Suppressor macrophage treated with lipopolysaccharide for 1 hour (primary cell): ENCODE measurements at places on chromosomes 6 and 20.

GRCh38 chr6:101830501-101831031, 437.1 kb downstream of the GRIK2 start:
- DNase-seq = no peak

- no peak for DNase-seq
These were observed 887.7 kb upstream of the MAN1A1 start for GRCh38 chr6:120237221-120237620.

DNA sequence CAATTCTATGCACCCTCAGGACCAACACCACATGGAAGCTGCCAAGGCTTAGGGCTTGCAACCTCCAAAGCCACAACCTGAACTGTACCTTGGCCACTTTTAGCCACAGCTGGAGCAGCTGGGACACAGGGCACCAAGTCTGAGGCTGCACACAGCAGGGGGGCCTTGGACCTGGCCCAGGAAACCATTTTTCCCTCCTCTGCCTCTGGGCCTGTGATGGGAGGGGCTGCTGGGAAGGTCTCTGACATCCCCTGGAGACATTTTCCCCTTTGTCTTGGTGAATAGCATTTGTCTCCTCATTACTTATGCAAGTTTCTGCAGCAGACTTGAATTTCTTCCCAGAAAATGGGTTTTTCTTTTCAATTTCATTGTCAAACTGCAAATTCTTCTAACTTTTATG, 13.0 kb downstream of the TPBG start:
- DNase-seq = no peak

- no peak for DNase-seq
These were observed 361.5 kb upstream of the OPRM1 start for GRCh38 chr6:153677522-153677921.

GRCh38 chr20:4524307-4524706, 197.4 kb upstream of the PRND start:
- DNase-seq = no peak

DNA sequence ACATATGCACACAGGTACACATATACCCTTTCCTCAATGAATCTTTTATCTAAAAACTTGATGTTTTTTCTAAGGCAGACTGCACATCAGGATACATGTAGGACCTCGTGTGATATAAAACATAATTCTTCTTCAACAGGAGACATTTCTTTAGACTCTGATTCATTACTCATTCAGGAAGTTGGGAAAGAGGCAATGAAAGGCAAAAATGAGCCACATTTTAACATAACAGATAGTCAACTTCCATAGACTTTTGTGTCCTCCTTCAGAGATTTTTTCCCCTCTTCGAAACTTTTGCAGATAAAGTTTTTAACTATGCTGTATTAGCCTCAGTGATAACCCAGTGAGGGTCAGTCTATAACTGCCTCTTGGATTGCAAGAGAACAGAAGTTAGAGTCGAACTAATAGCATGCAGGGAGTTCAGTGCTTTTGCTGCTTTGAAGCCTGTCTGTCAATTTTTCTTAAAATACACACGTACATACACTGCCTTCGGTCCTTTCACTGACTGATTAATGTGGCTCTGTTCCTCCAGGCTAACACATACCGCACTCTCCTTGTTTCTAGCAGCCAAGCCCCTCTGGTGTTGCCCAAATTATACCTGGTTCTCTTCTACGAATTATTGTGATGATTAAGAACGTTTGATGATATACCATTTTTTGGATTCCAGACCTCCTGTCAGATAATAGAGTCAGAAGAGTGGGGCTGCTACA, 562.5 kb upstream of the MAP3K7 start:
- no peak for DNase-seq

DNA sequence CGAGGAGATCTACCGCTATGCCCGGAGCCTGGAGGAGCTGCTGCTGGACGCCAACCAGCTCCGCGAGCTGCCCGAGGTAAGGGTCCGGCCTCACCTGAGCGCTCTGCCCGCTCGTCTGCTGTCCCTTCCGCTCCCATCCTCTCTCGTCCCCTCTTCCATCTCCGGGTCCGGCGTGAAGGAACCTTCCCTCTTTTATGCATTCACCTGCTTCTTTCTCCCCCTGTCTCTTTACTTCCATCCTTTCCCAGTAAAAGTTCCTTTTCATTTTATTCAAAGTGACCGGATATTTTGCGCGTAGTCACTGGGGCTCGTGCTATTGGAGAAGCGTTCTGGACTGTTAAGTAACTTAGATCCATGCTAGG, 516 bp downstream of the LRRC1 start:
- DNase-seq = no peak

GRCh38 chr6:32522302-32523047, 7.6 kb downstream of the HLA-DRB5 start:
- DNase-seq = no peak

DNA sequence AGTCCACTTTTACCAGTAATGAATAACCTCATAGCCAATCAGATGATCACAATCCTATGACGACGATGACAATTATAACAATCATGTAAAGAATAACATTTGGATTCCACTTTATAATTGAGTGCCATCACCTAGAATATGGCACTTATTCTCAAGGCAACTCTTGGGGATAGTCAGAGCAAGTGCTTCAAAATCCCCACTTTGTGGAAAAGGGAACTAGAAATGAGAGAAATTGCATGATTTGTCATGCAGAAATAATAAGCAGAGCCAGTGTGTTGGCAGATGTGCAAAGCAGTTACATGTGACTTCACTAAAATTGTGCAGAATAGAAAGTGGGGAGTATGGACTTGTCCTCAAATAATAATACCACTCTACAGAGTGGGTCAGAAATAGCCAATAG, 41.3 kb downstream of the FRK start:
- peak; percentile 58 for DNase-seq

DNA sequence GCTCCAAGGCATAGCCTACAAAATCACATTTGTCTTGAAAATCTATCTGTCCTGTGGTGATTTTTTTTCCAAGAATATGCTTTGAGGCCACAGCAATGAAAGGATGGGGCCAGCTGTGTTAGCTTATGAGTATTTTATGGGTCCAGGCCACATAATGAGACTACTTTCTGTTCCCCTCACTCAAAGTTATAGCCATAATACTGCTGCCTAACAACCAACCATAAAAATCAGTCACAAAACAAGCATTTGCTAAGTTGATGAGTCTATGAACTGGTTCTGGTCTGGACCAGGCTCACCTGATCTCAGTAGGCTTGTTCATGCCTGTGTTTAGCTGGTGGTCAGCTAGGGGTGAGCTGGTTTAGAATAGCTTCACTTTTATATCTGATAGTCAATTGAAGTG, 192.5 kb upstream of the PLCB4 start:
- no peak for DNase-seq

DNA sequence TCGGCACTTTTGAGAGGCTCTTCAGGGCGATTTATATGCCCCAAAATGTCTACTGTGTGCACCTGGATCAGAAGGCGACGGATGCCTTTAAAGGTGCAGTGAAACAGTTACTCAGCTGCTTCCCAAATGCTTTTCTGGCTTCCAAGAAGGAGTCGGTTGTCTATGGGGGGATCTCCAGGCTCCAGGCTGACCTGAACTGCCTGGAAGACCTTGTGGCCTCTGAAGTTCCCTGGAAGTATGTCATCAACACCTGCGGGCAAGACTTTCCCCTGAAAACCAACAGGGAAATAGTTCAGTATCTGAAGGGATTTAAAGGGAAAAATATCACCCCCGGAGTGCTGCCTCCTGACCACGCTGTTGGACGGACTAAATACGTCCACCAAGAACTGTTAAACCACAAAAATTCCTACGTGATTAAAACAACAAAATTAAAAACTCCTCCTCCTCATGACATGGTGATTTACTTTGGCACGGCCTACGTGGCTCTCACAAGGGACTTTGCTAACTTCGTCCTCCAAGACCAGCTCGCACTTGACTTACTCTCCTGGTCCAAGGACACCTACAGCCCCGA, 8.2 kb downstream of the GCNT2 start:
- DNase-seq = peak; percentile 51

DNA sequence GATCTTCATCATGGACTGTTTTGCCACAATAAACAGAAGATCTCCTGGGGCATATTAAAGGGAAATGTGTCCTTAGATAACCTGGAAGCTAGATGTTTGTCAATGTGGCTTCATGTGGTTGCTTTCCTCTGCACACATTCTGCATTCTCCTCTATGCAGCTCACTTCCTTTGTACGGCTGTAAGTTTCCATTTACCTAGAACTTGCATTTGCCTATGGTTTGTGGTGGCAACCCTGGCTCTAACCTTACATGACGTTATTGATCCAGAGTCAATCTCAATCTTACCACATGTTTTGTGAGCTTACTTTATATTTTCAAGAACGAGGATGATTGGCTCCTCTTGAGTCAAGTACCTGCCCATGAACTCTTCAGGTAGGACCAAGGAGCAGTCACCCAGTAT, 863.1 kb downstream of the MAFB start:
- no peak for DNase-seq

DNA sequence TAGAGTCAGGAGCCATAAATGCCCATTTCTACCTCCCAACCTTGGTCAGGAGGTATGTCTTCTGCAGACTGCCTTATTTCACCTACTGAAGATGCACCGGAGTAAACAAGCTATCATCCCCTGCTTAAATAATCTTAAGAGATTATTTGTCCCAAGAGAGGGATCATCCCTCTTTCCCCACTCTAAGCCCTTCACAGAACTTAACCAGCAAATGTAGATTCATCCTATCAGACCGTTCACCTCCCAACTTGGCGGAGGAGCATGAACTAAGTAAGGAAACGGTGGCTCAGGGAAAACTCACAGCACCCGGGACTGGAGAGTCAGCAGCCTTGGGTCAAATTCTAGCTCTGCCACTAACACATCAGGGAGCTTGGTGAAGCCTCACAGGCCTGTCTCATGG, 115.3 kb downstream of the TRERF1 start:
- no peak for DNase-seq

DNA sequence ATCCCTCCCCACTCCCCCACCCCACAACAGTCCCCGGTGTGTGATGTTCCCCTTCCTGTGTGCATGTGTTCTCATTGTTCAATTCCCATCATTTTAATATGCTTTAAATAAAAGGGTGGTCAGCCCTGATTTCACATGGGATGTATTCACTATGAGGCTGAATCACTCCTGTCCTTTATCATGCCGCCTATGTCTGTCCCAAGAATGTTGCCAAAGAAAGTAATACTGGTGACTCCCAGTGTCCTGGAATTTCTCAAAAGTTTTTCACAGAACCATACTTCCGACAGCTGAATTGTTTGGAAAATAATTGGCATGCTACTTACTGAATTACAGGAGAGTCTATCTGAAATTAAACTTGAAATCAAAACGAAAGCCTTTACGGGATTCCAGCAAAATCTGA, 217.7 kb downstream of the HAO1 start:
- no peak for DNase-seq

- no peak for DNase-seq
These were observed 5.2 kb downstream of the CDYL start for GRCh38 chr6:4781426-4781825.

GRCh38 chr6:152636609-152637295, 410 bp downstream of the SYNE1 start:
- DNase-seq = peak; percentile 43

DNA sequence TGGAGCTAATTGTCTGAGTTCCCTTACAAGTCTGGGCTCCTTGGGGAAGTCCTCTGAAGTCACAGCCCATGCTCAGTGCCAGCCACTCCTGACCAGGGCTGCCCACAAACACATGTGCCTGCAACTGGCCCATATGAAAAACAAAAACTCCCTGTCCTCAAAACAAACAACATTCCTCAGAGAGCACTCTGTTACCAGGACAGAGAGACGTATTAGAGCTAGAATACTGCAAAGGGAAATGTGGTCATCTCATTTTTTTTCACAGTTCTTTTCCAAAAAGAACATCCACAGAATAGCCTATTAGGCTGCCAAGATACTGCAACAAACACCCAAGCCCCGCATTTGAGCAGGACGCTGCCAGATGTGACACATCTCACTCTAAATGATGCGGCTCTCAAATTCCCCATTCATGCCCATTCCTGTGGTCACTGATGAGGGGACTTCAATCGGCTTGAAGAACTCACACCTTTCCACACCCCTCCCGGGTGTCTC, 71.1 kb downstream of the SLC22A23 start:
- peak; percentile 69 for DNase-seq

- no peak for DNase-seq
These were observed 2.0 kb downstream of the CST5 start for GRCh38 chr20:23877524-23877923.

DNA sequence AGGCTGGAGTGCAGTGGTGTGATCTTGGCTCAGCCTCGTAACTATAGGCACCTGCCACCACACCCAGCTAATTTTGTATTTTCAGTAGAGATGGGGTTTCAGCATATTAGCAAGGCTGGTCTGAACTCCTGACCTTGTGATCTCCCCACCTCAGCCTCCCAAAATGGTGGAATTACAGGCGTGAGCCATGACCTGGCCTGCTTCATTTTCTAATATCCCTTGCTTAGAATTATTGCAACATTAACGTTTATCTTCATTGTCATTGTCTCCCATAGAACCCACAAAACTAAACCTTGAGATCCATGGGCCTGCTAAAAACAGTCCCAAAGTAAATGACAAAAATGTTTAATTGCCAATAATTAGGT, 6.1 kb downstream of the EEF1A1 start:
- peak; percentile 13 for DNase-seq

DNA sequence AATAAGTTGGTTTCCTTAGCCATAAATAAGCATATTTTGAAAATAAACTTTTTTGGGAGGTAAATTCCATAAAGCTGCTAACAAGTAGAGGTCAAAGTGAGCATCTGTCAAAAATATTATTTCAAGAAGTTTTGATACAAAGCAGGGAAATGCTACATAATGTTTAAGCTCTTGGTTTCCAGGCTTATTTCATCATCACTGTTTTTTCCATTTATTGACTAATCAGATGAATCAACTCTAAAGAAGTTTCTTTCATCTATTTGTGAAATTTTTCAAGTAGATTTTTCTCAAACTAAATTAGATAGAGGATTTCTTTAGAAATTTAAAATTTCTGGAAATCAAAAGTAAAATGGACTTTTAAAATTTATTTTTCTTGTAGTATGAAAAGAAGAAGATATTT, 89.5 kb upstream of the TBX18 start:
- DNase-seq = no peak

GRCh38 chr20:43963872-43964791, 49.5 kb downstream of the TOX2 start:
- peak; percentile 70 for DNase-seq

GRCh38 chr20:58058421-58059259, 169.8 kb downstream of the ANKRD60 start:
- DNase-seq = no peak

DNA sequence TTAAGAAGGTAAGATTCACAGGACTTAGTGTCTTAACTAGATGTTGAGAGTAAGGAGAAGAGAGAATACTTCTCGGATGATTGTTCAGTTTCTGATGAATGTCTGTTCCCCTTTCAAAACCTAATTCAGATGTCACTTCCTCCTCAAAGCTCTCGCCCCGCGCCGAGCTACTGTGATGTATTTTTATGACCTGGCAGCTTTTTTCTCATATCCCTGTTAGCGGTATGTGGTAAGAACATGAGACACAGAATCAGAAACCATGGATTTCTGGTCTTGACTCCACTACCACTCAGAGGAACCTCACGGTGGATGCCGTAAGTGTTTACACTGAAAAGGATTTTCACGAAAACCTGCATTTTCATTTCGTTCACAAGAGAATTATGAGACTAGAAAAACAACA, 48.4 kb downstream of the CEP43 start:
- DNase-seq = peak; percentile 84
